ENCODE measurements at places on chromosomes 4 and X.

GRCh38 chr4:128542047-128542446 is 254.4 kb upstream of the PGRMC2 start:
- DNase-seq, result no peak

DNA sequence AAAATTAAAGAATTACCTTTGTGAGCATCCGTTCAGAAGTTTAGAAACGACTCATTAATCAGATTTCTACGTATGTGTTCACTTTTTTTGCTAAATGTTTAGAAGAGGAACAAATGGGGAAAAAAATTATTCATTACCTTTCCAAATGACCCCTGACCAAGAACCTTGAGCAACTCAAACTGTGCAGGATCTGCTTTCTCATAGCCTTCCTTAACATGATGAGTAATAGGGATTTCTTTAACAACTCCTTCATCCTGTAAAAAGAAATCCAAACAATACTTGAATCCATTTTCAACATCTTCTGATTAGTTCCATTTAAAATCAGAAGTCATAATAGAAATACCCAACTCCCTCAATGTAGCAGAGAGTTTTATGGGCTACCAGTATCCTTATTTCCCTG is 32.1 kb downstream of the RPS6KA6 start:
- no peak for DNase-seq

DNA sequence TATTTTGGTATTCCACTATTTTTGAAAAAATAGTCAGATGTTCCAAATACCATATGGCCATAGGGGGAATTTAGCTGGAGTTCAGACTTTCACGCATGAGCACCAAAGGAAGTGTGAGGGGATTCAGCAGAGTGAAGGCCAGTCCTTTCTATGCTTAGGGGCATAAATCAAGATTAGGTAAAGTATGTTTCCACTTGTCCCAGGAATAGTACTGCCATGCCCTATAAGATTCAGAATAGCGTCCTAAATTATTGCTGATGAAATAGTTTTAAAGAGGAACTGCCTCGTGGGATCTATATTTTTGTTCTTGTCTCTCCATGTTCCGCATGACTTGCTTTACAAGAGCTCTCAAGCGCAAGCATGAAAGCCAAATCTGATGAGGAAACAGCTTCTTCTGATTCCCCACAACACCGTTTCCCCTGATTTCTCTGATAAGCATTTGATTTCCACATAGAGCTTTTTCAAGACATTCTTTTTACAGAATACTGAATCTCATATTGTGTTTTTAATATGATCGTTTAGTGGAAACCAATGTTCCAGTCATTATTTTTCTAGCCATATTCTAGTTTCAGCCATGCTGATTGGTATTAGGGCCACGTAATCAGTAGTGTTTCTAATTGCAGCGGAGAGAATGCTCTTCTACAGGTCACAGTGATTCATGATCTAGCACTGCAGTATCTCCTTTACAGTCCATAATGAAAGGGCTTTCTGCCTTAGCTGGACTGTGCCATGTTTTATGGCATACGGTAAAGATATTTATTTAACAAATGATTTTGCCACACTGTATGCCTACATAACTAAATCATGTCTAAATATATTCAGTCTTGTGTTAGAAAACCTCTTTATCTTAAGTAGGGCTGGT is 492.3 kb downstream of the CENPC start:
- DNase-seq, result no peak

- DNase-seq, result no peak
Observed at GRCh38 chr4:148778980-148779675, 336.9 kb upstream of the NR3C2 start.

GRCh38 chr4:120837656-120838055 is 84.9 kb downstream of the PRDM5 start:
- DNase-seq, result no peak

DNA sequence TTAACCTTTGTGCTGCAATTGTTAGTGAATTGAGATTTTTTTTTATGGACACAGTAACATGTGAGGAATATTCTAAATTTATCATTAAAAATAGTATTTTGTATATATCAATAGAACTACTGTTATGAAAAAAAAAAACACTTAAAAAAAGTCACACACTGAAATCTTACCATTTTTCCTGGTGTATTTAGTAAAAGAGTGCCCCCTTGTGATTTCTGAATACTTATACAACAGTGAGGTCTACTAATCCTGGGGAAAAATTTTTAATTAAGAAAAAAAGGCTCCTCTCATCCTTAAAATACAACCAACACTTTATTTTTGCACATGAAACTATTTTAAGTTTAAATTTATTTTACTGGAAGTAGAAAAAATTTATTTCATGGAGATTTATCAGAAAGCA is 56.4 kb upstream of the SPOCK3 start:
- no peak for DNase-seq

DNA sequence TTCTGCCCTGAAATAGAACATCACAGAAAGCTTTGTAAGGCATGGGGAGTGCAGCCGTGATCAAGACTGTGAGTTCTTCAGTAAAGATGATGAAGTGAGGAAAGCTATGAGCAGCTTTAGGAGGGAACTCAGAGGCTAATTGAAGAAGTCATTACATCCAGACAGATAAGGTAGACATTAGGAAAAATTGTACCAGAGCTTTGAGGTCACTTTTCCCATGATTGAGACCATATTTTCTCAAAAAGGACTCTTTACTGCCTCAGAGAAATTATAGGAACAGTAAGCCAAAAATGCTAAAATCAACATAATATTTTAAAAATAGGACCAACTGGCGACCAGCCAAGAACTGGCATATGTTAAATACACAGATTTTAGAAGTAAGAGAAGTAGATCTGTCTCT is 11.2 kb downstream of the CHST7 start:
- no peak for DNase-seq

DNA sequence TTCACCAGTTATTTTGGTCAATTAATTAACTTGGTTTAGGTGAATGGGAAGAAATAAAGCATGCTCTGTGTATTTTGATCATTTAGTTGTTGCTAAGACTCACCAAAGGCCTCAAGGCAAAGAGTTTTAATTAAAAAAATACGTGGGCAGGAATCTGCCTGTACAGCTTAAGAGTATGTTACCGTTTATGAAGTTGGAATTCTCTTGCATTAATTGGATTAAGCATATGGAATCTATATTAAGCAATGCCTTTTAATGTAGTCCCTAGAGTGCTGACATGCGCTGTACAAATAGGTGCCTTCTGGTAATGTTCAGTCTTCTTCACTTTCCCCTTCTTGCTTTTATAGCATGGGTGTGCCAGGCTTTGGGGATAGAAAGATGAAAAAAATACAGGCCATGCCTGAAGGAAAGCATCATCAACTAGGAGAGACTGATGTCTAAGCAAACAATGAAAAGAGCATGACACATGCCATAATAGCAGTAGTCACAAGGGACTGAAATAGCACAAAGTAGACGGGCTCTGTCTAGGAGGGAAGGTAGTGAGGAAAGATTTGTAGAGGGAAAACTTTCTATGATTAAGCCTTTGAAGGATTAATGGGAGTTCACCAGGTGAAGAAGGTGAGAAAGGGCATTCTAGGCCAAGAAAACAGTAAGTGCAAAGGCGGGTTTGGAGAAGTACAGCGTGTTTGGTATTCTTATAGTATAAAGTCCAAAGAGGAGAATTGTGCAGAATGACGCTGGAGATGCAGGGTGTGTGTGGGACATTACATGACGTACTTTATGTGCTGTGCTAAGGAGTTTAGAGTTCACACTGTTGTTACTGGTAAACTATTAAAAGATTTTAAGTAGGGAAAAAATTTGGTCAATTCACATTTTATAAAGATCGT is 226.1 kb upstream of the ANXA3 start:
- DNase-seq, result no peak

DNA sequence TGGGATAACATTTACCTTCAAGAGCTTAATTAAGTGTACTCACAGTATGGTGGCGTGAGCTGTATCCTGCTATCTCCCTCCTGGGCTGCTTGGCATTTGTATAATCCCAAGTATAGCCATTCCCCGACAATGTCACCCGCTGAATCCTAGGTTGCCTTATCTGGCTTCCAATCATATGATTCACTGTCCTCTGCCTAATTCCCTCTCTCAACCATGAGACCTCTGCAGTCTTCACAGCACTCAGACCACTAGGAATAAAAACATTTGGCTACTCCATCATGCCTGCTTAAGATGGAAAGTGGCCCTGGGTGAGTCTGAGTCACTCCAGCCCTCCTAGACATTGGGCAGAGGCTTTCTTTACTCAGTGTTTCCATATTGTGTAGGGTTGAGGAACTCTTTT is 28.9 kb upstream of the WDFY3 start:
- no peak for DNase-seq

DNA sequence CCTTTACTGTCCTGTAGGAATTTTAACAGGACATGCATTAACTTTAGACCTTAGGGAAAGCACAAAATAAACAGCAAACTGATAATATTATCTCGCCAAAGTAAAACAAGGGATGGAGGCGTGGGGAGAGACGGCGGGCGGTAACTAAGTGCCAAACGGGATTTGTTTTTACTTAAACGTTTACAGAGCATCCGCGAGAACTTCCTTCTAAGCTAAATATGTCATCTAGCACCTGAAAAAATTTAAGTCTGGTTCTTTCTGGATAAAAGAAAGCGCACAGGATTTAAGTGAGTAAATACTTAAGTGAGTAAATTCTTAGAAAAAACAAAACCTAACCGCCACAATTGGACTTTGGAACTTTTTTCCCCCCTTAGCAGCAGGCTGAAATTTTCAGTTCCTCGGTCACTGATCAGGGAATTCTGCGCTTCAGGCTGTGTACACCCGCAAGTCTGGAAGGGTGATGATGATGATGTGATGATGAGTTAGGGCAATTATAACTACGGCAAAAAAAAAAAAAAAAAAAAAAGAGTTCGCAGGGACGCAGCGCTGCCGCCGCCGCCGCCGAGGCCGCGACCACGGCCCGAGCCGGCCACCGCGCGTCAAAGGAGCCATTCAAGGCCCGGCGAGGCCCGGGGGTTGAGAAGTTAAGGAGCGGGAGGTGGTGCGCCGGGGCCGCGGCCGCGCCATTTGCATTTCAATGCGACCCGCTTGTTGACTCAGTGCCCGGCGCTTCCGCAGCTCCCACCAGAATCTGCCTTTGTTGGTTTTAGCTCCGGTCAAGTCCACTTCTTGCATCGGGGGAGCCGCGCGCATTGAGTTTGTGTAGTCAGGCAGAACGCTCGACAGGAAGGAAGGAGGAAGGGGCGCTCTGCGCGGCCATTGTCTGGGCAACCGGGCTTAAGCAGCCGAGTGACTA is 108.8 kb downstream of the SPRY1 start:
- DNase-seq, result peak; percentile 56

- DNase-seq, result no peak
Observed at GRCh38 chr4:110676241-110676640, 53.4 kb upstream of the PITX2 start.

GRCh38 chrX:15464704-15465103 is 28.4 kb downstream of the PIR start:
- DNase-seq, result no peak

- DNase-seq, result no peak
Observed at GRCh38 chr4:149108626-149109025, 666.4 kb upstream of the NR3C2 start.

DNA sequence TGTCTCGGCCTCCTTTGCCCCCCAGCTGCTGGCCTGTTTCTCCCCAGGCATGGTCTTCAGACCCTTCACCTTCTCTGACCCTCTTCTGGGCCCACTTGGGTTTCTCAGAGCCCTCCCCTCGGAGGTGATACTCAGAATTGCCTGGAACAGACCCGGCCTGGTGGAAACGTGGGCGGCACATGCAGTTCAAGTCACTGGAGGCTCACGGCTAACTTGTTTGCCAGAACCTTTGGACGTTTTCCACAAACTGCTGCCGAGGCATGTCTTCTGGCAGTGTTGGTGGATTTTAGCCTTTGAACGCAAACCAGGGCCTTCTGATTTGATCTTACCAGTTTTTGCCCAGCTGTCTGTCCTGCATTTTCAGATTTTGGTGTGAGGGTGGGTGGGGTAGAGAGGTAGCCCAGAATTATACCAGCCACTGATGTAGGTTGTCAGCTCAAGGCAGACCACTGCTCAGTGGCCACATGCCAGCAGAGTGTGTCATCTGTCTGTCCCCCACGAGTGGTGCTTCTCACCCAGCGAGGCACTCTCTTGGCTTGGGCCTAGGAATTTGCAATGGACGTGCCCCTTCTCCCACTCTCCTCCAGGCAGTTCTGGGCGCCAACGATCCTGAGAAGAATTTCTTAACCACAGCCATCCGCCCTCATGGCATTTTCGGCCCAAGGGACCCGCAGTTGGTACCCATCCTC is 32.5 kb upstream of the ZNF185 start:
- DNase-seq, result no peak

- DNase-seq, result no peak
Observed at GRCh38 chr4:71355045-71355444, 16.2 kb downstream of the SLC4A4 start.

GRCh38 chrX:41153957-41154356 is 68.7 kb downstream of the USP9X start:
- DNase-seq, result no peak

- DNase-seq, result peak; percentile 41
Observed at GRCh38 chrX:37776283-37776986, 3.4 kb upstream of the CYBB start.

- DNase-seq, result no peak
Observed at GRCh38 chrX:31323658-31324057, 251.8 kb upstream of the FTHL17 start.

GRCh38 chrX:39815631-39816030 is 282.1 kb downstream of the BCOR start:
- DNase-seq, result no peak

GRCh38 chr4:156634612-156635011 is 337.0 kb downstream of the PDGFC start:
- no peak for DNase-seq

DNA sequence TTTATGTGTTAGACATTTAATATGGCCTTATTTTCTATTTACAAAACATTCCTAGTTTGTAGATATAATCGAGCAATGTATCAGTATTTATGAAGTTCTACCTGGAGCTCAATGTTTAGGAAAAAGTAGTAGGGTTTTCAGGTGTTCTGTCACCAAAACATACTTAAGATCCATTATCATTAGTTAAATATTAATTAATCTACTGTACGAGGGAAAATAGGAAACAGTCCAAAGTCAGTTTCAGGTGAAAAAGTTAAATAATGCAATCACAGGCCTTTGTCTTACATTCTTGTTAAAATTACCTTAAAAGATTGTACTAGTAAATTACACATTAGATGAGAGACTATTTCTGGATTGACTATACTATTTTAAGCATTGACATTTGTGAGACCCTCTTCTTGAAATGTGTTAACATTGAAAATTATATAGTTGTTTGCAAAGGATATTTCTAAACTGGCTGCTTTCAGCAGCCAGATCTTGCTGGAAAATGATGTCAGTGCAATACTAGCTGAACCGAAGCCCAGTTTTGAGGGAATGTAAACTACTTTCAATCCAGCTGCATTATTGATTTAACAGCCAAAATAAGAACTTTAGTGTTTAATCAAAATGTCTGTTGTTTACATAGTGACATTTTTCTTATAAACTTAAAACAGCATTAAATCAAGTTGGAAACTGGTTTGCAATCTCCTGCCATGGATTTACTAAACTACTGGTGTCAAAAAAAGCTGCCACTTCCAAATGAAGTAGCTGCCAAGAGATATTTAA is 19.3 kb downstream of the GUCY1B1 start:
- no peak for DNase-seq

- DNase-seq, result no peak
Observed at GRCh38 chrX:28609003-28609402, 21.8 kb downstream of the IL1RAPL1 start.

Data from activated CD8-positive, alpha-beta memory T cell treated with anti-CD3 and anti-CD28 coated beads, Interleukin-2, amount 10 ng/mL, durations not matched to agents 7 days and 5 days (primary cell).